KG1 (cell line): ENCODE measurements at places on chromosomes 16 and 17.

GRCh38 chr17:72811976-72812687 is 280.4 kb downstream of the SLC39A11 start:
- no peak for DNase-seq

- DNase-seq: no peak
These were observed 27.8 kb downstream of the SLC6A4 start for GRCh38 chr17:30207655-30208054.

GRCh38 chr16:59478838-59479237 is 744.7 kb upstream of the GOT2 start:
- DNase-seq: no peak

- no peak for DNase-seq
These were observed 124.6 kb downstream of the KCNJ18 start for GRCh38 chr17:21816592-21817567.

- DNase-seq: no peak
These were observed 2.3 kb downstream of the SPACA3 start for GRCh38 chr17:32993977-32994376.

DNA sequence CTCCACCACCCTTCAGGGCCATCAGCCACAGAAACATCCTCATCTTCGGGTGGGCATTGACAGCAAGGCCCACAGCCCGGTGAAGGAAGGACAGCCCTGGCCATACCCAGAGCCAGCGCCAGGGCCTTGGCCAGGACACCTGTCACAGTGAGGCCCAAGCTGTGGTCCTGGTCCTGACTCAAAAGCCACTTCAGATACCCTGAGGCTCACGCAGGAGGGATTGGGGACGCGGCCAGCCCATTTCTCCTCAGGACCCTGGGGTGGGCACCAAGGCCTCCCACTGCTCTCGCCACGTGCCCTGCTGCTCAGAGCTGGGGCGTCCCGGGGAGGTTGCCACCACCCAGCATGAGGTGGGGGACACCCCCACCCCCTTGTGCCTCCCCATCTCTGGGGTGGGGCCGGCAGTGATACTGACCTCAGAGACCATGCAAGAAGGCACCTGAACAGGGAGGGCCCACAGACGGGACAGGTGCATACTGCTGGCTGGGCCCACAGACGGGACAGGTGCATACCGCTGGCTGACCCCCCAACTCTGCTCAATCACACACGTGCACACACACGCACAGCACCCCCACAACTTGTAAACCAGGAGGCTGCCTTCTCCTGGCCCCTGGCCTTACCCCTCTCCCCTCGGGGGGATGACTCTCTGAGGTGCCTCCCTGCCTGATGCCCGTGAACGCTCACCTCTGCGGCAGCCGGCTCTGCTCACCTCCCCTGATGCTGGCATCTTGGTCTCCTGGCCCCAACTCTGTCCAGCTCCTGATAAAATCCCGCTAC is 14.2 kb downstream of the SLC7A5 start:
- DNase-seq: no peak

DNA sequence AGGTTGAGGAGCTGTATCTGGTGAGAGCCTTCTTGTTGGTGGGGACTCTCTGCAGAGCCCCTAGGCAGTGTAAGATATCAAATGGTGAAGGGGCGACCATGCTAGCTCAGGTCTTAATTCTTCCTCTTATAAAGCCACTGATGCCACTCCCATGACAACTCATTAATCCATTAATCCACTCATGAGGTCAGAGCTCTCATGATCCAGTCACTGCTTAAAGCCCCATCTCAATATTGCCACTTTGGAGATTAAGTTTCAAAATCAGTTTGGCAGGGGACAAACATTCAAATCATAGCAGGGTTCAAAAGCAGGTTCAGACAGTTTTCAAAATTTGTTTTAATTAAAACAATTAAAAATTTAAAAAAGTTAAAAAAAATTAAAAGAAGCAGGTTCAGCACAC is 13.1 kb upstream of the SPECC1 start:
- DNase-seq: no peak

- no peak for DNase-seq
These were observed 13.6 kb upstream of the CLEC18A start for GRCh38 chr16:69937465-69937951.

DNA sequence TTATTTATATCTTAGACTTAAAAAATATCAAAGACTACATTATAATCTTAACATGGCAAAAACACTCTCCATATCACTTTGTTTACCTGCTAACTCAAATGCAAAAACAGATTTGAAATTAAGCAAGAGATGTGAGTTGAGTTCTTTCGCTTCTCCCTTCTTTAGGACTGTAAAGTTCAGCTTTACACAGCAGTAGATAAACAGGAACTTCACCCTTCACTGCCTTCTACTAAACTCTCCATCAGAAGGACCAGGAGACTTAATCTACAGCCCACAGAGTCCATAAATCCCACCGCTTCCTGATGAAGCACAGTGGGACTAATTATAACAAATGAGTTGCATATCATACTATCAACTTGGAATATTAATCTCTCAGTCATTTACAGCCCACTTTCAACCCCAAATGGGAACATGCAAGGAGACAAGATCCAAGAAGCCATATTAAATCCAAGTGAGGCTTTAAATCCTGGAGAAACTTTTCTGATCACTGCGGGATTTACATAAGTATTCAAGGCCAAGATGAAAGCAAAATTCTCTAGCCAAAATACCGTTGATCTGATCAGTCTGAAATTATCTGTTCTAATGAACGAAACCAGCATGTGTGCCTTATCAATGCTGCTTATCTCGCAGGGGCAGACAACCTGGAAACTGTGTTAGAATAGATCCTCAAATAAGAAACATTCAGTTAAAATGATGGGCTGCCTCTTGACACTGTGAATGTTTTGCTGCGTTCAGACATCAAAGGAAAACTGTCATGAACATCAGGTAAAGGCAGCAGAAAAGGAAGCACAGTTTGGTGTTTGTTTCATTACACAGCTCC is 1.6 kb downstream of the AMFR start:
- peak; percentile 25 for DNase-seq

- no peak for DNase-seq
These were observed 21.3 kb downstream of the ZCCHC14 start for GRCh38 chr16:87471278-87472141.

- DNase-seq: no peak
These were observed 50.8 kb downstream of the RPH3AL start for GRCh38 chr17:301681-302299.

- no peak for DNase-seq
These were observed 147.2 kb downstream of the RBFOX3 start for GRCh38 chr17:79463421-79464317.

GRCh38 chr16:6777624-6778023 is 555.0 kb upstream of the RBFOX1 start:
- no peak for DNase-seq

- peak; percentile 73 for DNase-seq
These were observed 24.0 kb upstream of the VPS4A start for GRCh38 chr16:69286941-69287713.

GRCh38 chr16:50464325-50465290 is 83.6 kb upstream of the NKD1 start:
- DNase-seq: no peak

GRCh38 chr17:65704731-65705130 is 143.3 kb upstream of the AXIN2 start:
- no peak for DNase-seq

DNA sequence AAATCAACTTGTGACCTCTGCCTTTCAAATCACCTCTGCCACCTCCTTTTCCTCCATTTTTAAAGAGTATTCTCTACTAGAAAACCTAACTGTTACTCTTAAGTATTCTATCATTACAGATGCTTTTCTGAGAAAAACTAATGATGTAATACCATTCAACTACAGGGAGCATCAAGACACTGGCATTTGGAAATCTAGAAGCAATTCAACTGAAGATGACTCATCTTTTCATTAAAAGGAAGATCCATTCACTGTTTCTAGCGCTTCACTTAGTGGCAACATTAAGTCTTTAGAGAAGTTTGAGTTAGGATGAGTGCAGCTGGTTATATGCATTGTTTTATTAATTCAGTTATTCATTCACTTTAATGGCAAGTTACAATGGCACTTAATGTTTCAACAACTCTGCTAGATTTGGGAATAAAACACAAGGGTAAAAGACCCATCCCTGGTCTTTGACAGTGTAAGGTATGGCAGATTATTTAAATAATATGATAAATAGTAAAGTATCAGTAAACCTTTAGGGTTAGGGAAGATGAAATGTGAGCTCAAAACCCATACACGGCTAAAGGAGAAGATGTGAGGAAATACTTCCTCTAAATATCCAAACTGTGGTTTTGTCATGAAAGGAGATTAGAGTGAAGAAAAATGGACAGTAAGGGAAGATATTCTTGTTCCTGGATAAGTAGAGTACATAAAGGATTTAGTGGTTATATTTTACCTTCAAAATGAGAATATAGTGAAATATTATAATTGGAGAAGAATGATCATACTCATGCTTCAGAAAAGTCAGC is 61.7 kb downstream of the KCNJ2 start:
- DNase-seq: no peak
